ENCODE measurements at places on chromosomes 13 and 19. TPM values are rescaled to one million over a fixed set of nuclear protein-coding genes. Genes with fewer than 3 reads are reported as not detected.
A peak's percentile ranks its signal among the peaks of the same experiment; 100 is the strongest.

DNA sequence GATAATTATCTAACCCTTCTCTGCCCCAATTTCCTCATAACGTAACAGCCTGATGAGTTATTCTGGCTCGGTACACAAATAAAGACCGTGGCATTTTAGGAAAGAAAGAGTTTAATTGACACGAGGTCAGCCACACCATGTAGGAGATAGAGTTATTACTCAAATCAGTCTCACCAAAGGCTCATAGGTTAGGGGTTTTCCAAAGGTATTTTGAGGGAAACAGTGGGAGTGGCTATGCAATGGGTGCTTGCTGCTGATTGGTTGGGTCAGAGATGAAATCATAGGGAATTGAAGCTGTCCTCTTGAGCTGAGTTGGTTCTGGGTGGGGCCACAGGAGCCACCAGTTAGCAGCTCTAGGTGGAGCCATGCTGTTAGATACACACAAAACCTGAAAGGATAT, 137.5 kb downstream of the FREM2 start:
- DNase-seq: no peak

GRCh38 chr19:44598355-44598754, 15.0 kb upstream of the IGSF23 start:
- no peak for DNase-seq

DNA sequence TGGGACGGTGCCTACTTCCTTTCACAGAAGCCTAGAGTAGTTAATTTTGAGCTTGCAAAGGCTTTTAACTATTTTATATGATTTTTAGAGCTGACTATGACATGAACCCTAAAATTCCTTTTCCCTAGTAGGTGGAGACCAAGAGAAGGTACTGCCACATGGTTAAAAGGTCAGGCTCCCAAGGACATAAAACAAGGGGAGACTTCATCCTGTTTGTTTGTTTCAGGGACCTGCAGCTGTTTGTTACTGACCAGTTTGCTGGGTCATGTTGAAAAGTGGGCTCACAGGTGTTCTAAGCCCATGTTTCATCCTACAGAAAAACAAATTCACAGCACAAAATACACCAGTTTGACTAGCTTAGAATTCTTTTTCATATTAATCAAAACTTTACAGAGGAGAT, 3.9 kb upstream of the ZNF460 start:
- DNase-seq: no peak

- no peak for DNase-seq
Measured at GRCh38 chr13:70178346-70178745, 70.1 kb upstream of the KLHL1 start.

GRCh38 chr13:111876506-111876905, 190.4 kb upstream of the SOX1 start:
- peak; percentile 16 for DNase-seq

GRCh38 chr13:30898678-30899241, 7.3 kb upstream of the MEDAG start:
- DNase-seq: no peak

GRCh38 chr19:49186108-49186507, 28.5 kb downstream of the TRPM4 start:
- DNase-seq: no peak

GRCh38 chr19:32404213-32404932, 1.2 kb upstream of the DPY19L3 start:
- DNase-seq: no peak

DNA sequence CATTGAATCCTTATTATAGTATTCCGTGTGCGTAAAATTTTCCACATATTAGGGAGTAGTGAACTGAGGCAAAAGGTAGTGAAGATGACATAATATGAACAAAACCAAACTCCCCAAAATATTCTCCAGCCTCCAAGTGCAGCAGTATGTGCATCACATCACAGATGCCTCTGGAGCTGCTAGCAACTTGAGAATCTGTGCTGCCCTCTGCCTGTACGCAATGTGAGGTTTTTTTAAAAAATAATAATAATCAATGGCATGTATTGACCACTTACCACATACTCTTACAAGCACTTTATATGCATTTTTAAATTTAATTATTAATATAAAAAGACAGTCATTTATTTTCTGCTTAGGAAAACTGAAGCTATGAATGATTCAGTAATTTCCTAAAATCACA, 583.0 kb upstream of the SPRY2 start:
- no peak for DNase-seq

GRCh38 chr13:30091691-30092090, 215.7 kb downstream of the KATNAL1 start:
- DNase-seq: no peak

- DNase-seq: no peak
Measured at GRCh38 chr19:14375055-14375581, 6.1 kb upstream of the ADGRE5 start.

GRCh38 chr19:6736917-6737283, 480 bp downstream of the GPR108 start:
- no peak for DNase-seq

DNA sequence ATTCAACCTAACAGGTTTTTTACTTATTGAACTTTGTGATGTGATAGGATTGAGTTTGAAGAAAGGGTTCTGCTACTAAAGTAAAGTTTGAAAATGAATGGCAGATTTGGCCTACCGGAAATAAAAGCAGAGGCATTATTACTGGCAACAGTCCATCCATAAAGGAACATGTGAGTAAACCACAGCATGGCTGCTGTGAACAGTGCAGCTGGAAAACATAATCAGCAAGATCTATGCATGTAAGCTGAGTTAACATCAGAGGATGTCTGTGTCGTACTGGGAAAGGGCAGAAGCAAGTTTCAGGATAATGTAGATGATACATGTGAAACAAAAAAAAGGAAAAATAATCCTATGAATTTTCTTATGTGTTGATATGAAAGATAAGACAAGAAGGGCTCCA, 87.6 kb downstream of the CYSLTR2 start:
- no peak for DNase-seq

DNA sequence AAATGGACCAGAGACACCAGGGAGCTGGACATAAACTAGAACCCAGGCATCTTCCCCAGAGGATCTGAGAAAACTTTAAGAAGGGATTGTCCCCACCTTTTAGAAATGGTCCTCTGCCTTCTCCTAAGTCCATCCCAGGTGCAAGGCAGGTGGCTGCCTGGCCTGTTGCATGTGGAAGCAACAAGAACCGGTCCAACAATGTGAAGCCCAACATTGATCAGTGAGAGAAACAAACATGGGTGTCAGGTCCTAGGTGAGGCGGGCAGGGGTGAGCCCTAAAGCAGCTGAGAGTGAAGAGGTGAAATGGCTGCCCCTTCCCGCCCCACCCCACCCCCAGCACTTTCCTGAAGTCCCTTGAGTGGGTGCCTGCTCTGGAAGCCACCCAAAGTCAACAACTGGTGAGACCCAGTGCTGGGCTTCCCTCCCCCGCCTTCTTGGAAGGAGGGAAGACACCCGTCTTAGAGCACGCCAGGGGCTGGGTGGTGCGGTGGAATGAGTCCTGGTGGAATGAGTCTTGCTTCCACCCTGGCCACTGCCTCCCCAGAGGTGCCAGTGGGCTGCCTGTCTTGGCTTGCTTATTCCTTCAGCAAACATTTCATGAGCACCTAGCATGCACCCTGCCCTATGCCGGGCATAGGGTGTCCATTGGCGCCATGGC, 1.7 kb downstream of the AP1M1 start:
- DNase-seq: no peak

DNA sequence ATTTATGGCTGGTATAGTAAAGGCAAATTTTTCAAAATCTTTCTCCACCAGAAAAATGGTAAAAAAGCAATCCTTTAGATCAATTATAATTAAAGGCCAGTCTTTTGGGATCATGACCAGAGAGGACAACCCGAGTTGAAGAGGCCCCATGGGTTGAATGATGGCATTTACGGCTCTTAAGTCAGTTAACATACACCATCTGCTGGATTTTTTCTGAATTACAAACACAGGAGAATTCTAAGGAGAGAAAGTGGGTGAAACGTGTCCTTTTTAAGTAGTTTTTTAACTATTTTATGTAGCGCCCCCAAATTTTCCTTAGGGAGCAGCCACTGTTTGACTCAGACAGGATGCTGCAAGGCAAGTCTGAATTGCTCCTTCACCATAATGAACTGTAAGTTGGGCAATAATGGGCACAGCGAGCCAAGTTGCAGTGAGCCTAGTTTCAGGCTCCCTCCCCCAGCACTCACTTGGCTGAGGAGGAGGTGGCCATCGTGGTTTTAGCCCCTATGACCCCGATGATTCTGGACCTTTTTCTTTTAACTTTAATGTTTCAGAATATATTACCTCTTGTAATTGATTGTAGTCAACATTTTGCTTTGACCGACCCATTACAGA, 13.6 kb upstream of the ZNF611 start:
- no peak for DNase-seq

The SELENOV gene
- not detected for total RNA-seq

The ZSCAN18 gene
- 61.4 TPM for total RNA-seq

The FAM124A gene
- total RNA-seq: 5.4 TPM

The BRSK1 gene
- total RNA-seq: 10.1 TPM

The CDX2 gene
- not detected for total RNA-seq

The SEMA6B gene
- total RNA-seq: 8.3 TPM

The IGLON5 gene
- not detected for total RNA-seq
